ENCODE measurements at places on chromosomes 1 and 21. TPM values are rescaled to one million over a fixed set of nuclear protein-coding genes. Genes with fewer than 3 reads are reported as not detected.

TMEM240 gene
- 8.1 TPM for polyA plus RNA-seq

RNU1-2 gene
- polyA plus RNA-seq: not detected

HECTD3 gene
- 44.2 TPM for polyA plus RNA-seq

XKR8 gene
- not detected for polyA plus RNA-seq

NEGR1 gene
- polyA plus RNA-seq: 0.21 TPM

SLAMF8 gene
- not detected for polyA plus RNA-seq

HUNK gene
- 0.28 TPM for polyA plus RNA-seq

FYB2 gene
- not detected for polyA plus RNA-seq

SPRR4 gene
- not detected for polyA plus RNA-seq

SLFNL1 gene
- 0.16 TPM for polyA plus RNA-seq

CHI3L1 gene
- polyA plus RNA-seq: not detected

TMCO1 gene
- 114 TPM for polyA plus RNA-seq

CELA3A gene
- polyA plus RNA-seq: not detected

GJB3 gene
- not detected for polyA plus RNA-seq

LCE1C gene
- not detected for polyA plus RNA-seq

OLIG1 gene
- not detected for polyA plus RNA-seq

LRRC52 gene
- not detected for polyA plus RNA-seq

ID3 gene
- 394 TPM for polyA plus RNA-seq

A3GALT2 gene
- polyA plus RNA-seq: not detected

KCNC4 gene
- polyA plus RNA-seq: 0.37 TPM

LAD1 gene
- not detected for polyA plus RNA-seq

ZNF691 gene
- 7.2 TPM for polyA plus RNA-seq

OR2L3 gene
- polyA plus RNA-seq: 0.02 TPM

HSPG2 gene
- 10.7 TPM for polyA plus RNA-seq

DPT gene
- 0.32 TPM for polyA plus RNA-seq

LIN28A gene
- not detected for polyA plus RNA-seq
